ENCODE measurements at places on chromosomes 3 and 15.
A peak's percentile ranks its signal among the peaks of the same experiment; 100 is the strongest.

GRCh38 chr3:12999147-13000140, 73.8 kb downstream of the IQSEC1 start:
- DNase-seq = no peak

DNA sequence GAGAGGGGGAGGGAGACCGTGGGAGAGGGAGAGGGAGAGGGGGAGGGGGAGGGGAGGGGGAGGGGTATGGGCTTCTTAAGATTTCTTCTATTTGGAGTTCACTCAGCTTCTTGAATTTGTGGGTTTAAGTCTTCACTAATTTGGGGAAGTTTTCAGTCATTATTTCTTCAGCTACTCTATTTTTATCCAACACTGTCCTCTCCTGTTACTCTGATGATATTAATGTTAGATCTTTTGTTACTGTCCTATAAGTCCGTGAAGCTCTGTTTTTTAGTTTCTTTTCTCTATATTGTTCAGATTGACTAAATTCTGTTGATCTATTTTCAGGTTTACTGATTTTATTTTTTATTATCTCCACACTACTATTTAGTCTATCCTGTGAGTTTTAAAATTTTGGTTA, 351.5 kb upstream of the TPM1 start:
- no peak for DNase-seq

DNA sequence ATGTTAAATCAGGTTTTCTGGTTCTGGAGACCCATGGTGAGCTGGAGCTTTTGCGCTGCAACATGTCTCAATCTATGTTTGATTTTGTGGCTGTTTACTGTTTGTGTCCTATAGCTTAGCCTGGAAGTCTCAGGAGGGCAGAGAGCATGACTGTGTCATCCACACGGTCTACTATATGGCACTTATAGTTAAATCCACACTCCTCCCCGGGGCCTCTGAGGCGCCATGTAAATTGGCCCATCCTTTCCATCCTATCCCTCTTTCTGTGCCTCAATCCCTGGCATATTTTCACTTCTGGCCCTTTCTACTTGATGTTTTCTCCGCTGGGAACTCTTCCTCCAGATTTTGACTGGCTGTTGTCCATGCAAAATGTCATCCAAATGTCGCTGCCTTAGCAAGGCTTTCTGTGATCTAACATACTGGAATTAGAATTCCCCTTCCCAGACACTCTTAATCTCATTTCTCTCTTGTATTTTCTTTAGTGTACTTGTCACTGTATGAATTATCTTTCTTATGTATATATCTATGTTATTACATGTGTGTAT, 560.8 kb upstream of the RGMA start:
- no peak for DNase-seq

DNA sequence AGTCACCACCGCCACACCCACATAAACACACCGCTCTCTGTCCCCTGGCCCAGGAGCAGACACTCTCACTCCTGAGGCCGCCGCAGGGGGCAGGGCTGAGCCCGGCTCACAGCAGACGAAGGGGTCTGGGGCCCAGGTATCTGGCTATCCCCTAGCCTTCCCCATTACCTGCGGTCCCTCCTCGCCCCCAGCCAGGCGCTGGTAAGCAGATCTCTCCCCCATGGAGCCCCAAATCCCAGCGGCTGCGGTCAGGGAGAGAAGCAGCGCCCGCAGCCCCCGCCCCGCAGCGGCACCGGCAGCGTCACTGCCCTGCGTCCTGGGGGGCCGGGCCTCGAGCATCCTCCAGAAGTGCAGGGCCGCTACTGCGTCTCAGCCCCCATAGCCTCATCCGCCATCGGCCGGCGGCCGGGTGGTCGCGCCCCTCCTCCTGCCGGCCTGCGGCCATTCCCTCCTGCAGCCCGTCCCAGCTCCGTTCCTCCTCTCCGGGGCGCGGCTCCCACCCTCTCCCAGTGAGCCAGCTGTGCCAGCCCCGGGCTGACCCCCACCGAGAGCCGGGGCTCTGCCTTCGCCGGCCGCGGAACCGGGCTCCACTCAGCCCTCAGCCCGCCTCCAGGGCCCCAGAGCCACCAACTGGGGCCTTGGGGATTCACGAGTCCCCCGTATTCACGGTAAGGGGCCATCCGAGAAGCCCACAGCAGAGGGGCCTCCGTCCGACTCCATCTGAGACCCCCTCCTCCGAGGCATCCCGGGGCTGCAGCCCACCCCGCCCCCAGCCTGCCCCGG, 13.1 kb downstream of the TNK2 start:
- peak; percentile 56 for DNase-seq

GRCh38 chr15:68632101-68632500, 53.3 kb downstream of the CORO2B start:
- no peak for DNase-seq

DNA sequence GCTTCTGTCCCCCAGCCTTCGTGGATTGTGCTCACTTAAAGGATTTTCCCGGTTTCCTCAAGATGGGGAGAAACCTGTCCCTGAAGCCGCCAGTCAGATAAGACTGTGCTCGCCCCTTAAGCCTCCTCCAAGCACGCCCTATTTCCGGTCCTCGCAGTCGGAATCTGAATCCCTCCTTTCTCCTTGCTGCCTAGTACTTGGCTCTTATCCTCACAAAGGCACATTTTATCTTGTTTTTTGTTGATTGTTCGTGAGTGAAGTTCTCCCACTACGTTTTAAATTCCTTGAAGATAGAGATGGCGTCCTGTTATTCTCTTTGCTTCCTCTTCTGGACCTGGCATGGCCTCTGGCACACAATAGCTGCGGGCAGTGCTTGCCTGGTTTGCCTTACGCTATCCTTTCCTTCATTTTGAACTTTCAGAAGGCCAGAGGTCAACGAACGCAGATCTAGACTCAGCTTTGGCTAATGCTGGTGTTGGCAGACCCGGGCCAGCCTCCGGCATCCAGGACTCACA, 1.7 kb downstream of the CLDN11 start:
- DNase-seq = no peak

DNA sequence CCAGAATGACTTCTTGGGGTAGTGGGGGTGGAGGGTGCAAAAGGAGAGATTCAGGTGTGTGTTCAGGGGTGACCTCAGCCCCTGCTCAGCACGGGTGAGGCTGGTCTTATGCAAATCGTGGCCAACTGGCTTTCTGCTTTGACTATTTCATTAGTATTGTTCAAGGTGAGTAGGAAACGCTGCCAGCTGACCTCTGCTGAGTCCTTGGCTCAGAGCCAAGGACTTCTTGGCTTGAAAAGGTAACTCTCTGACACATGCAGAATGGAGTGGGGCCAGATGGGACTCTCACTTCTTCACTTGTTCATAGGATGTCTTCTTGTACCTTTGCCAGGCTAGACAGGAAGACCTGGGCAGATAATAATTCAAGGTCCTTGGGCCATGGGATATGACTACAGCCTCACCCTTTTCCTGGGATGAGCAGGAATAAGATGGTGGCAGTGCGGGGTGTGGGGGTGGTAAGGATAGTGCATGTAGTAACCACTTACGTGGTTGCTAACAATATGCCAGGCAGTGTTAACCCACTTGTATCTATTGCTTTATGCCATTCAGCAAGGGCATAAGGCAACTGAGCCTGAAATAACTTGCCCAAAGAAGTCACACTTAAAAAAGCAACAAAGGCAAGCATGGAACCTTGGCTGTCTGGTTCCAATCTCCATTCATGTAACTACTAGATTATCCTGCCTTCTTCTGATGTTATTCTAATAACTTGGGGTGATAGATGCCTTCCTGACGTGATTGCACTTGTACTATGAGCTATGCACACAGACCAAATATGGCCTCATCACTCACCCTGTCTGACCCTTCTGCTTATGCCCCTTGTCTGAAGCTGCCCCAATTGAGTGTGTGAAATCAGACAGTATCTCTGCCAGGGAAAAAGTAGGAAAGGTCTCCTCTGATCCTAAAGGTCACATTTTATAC, 193.1 kb downstream of the NR1D2 start:
- no peak for DNase-seq

DNA sequence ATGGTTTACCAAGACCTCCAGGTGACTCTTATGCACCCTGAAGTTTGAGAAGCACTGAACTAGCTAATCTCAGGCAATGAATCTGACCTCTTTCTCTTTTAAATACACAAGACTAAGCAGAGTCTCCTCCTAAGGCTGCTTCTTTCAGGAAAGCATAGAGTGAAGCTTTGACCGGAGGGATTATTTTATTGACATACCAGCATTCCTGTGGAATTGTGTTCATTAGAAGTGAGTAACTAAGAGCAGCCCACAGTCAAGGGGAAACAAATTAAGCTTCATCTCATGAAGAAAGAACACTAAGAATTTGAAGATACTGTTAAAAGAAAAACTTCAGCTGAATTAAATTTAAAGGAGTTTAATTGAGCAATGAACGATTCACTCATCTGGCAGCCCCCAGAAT, 963.5 kb downstream of the NTRK3 start:
- no peak for DNase-seq

GRCh38 chr15:69780374-69780773, 317.3 kb downstream of the TLE3 start:
- DNase-seq = no peak

GRCh38 chr3:8307545-8308110, 194.0 kb upstream of the LMCD1 start:
- DNase-seq = no peak

GRCh38 chr3:157754451-157754850, 251.2 kb upstream of the VEPH1 start:
- no peak for DNase-seq

DNA sequence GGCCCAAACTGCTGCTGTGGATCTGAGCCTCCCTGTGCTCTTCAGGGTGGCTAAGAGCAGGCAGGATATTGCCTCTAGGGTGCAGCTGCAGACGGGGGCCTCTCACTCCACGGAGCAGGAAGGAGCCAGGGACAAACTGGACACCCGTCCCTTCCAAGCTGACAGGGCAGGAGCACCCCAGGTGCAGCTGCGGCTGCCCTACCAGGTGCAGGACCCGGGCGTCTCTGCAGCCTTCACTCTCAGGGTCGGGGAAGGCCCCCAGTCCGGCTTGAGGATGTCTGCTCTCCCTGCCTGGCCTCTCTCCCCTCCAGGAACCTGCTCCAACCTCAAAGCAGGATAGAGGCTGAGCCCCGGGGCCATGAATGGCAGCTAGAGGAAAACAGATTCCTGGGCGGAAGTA, 1554.9 kb upstream of the CADM2 start:
- DNase-seq = no peak

DNA sequence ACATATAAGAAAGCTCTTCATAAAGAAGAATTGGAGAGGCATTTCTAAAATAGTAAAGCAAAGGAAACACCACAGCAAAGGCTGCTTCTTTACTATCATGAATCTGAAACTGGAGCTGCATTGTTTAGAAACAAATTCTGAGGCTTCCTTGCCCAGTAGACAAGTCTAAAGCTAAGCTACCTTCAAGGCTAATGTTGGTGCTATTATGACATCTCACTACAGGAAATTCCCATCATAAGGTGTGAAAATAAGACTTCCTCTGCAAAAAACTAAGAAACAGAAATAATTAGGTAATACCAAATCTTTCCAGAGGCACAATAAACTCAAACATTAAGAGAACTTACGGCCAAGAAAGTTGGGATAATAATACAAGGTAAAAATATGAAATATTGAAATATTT, 89.9 kb upstream of the P3H2 start:
- no peak for DNase-seq

- no peak for DNase-seq
Observed at GRCh38 chr15:53982071-53982680, 3.9 kb downstream of the UNC13C start.

- no peak for DNase-seq
Observed at GRCh38 chr15:45670091-45670490, 35.3 kb downstream of the SQOR start.

DNA sequence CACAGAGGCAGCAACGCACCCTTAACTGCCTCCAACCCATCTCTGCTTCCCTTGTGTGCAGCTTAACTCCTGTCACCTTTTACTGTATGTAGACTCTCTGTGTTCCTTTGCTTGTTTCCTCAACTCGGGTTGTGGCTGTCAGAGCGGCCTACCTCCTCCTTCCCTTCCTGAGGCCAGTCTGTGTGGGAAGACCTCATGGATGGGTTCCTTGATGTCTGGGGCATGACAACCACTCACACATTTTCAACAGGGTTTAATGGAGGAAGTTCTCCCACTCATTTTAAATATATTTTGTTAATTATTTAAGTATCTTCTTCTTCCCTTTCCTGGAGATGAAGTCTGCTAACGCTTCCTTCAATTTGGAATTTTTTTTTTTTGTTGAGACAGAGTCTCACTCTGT, 1.8 kb upstream of the CSPG5 start:
- DNase-seq = no peak

DNA sequence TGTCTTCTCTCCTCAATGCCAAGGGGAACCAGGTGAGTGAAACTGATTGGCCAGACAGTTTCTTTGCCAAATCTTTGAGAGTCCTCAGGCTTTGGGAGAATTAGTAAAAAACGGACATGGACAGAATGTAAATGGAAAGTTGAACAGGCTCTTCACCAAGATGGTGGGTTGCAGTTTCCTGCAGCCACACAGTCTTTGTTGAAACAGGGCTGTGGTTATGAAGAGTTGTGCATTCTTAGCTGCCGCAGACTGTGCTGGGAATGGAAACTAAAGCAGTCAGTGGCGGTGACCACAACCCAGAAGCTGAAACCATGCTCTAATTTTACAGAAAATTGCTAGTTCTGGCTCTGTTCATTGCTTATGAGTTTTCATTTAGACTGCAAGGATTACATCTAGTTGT, 42.1 kb upstream of the TASOR start:
- peak; percentile 57 for DNase-seq

- DNase-seq = peak; percentile 17
Observed at GRCh38 chr3:49295489-49296058, 18.5 kb upstream of the C3orf62 start.

- peak; percentile 56 for DNase-seq
Observed at GRCh38 chr3:46098319-46098761, 71.1 kb upstream of the XCR1 start.

GRCh38 chr3:172131746-172132145, 92.4 kb downstream of the FNDC3B start:
- no peak for DNase-seq

DNA sequence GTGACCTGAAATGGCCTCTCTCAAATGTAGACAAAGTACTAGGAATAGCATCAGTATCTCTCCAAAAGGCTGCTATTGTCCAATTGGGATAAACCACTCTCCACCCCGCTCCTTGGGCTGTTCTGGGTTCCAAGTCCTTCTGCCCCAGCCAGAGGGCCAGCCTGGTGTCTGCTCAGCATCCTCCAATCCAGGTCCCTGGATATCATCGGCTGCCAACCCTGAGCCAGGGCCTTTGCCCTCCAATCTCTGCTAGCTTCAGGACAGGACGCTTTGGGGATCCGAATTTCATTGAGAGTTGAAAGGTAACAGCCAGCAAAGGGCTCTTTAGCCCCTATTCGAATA, 119.3 kb upstream of the ADPGK start:
- no peak for DNase-seq

GRCh38 chr3:183081459-183082183, 17.7 kb downstream of the MCCC1 start:
- DNase-seq = no peak

Measured in CD4-positive, alpha-beta T cell treated with Interleukin-6 at 100 ng/mL for 8 hours (primary cell).